Stimulated activated CD4-positive, alpha-beta T cell treated with anti-CD3 and anti-CD28 coated beads, Interleukin-12 subunit alpha, Interleukin-12 subunit beta, amount 100 ng/mL, for 24 hours (primary cell): ENCODE measurements at places on chromosomes 3 and 15.
A peak's percentile ranks its signal among the peaks of the same experiment; 100 is the strongest.

DNA sequence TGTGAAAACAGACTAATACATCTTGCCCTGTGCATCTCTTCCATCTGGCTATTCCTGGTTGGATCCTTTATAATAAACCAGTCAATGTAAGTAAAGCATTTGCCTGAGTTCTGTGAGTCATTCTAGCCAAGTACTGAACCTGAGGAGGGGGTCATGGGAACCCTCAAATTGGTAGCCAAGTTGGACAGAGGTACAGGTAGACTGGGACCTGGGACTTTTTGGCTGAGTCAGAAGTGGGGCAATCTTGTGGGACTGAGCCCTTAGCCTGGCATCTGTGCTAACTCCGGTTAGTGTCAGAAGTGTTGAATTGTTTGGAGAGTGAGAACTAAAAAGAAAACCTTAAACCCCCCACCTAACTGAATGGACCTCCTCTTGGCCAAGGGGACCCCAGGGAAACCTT, 21.0 kb upstream of the LIMD1 start:
- no peak for DNase-seq

DNA sequence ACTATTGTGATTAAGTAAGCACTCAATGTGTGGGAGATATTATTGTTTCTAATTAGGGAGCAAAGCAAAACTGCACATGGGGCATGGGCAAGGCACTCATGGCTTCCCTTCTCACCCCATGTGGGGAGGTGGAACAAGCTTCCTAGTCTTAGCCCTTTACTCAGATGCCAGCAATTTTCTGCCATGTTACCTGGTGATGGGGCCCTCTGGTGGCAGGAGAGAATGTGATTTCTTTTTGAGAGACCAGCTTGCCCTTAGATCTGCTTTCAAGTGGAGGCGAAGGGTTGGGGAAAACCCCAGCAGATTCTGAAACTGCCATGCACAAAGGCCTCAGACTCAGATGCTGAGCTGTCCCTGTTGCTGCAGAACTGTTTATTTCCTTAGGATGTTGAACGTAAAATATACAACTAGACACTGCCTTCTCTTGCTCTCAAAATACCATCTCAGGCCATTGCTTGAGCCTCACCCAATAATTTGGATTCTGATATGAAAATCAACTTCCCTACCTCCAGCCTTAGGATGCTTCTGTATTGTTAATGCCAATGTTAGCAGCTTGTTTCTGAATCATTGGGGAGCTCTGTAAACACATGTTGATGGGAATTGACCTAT, 130.2 kb upstream of the TPRG1 start:
- peak; percentile 70 for DNase-seq

GRCh38 chr15:39451121-39451688, 129.7 kb upstream of the THBS1 start:
- DNase-seq = no peak

DNA sequence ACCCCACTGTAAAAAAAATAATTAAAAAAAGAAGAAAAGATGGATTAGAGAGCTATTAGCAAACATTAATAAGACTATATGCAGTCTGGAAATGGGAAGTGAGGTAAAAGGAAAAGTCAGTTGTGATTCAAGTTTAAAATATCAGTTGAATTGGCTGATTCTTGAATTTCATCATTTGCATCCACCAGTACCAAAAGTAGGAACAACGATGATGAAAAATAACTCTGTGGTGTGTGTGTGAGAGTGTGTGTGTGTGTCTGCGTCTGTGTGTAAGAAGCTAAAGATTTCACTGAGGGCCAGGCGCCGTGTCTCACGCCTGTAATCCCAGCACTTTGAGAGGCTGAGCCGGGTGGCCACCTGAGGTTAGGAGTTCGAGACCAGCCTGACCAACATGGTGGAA, 56.0 kb upstream of the SLC4A7 start:
- DNase-seq = no peak

- DNase-seq = no peak
Observed at GRCh38 chr3:89252016-89252415, 144.6 kb downstream of the EPHA3 start.

DNA sequence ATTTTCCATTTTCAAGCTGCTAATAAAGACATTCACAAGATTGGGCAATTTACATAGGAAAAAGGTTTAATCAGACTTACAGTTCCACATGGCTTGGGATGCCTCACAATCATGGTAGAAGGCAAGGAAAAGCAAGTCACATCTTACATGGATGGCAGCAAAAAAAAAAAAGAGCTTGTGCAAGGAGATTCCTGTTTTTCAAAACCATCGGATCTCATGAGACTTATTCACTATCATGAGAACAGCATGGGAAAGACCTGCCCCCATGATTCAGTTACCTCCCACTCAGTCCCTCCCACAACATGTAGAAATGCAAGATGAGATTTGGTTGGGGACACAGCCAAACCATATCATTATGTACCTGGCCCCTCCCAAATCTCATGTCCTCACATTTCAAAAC, 202.0 kb downstream of the FNDC3B start:
- no peak for DNase-seq

DNA sequence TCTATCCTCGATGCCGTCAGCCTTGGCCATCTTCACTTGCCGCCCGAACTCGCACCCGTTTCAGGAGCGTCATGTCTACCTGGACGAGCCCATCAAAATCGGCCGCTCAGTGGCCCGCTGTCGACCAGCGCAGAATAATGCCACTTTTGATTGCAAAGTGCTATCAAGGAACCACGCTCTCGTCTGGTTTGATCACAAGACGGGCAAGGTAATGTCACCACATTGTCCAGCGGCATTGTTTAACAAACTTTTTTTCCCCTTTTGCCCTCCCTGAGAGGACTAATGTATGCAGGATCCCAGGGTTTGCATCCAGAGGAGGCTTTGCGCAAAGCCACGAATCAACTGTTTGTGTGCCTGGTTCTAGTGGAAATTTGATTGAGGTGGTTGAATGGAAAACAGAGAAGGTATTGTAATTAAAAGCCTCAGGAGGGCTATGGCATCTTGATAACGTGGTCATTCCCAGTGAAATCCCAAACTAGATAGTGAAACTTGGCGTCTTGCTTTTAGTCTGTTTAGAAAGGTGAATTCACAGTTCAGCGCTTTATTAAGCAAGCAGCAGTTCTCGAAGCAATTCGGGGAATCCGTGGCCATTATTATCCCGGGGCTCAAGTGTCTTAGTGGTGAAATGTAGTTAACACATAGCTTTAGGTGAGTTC, 1.7 kb downstream of the SLMAP start:
- no peak for DNase-seq

DNA sequence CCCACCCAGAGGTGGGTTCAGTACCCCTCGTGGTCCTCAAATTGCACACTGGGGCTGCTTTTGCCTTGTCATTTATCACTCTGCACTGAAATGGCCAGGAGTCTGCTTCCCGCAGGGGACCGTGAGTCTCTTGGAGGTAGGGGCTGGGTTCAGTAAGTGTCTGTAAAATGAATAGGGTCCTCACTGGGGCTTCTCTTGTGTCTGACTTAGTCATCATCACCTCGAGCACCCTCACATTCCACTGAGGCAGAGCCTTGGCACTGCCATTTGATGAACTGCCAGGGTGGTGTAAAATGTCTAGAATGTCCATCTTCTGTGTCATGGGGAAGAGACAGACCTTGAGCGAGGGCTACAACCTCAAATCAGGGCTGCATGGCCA, 61.0 kb upstream of the RYK start:
- no peak for DNase-seq

GRCh38 chr3:49601358-49602048, 47.2 kb downstream of the BSN start:
- no peak for DNase-seq

DNA sequence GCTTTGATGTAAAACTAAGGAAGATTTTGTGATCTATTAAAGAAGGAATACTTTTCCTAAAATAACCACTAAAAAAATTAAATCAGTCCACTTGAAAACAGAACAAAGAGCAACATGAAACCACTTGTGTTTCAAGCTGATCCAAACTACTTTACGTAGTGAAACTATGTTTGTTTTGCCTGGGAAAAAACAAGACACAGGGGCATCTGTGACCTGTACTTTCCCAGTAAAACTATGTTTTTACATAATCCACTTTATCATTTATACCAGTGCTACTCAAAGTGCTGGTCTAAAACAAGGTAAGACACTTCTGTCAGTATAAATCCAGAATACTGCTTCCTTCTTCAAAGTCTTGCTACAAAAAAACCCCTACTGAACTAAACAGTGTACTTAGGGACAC, 56.7 kb downstream of the SPG11 start:
- no peak for DNase-seq

DNA sequence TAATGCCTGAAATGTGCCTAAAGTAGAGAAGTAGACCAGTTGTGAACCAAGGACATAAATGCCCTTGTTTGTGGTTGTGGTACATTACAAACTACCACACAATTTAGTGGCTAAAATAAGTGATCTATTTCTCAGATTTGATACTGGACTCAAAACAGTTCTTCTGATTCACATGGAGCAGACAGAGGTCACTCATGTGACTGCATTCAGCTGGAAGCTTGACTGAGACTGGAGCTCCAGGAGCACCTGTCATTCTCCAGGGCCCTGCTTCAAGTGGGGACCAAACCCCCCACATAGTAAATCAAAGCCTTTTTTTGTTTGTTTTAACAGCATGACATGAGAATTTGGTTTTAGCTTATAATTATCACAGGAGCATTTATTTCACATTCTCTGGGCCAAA, 301.2 kb downstream of the OXSM start:
- no peak for DNase-seq

DNA sequence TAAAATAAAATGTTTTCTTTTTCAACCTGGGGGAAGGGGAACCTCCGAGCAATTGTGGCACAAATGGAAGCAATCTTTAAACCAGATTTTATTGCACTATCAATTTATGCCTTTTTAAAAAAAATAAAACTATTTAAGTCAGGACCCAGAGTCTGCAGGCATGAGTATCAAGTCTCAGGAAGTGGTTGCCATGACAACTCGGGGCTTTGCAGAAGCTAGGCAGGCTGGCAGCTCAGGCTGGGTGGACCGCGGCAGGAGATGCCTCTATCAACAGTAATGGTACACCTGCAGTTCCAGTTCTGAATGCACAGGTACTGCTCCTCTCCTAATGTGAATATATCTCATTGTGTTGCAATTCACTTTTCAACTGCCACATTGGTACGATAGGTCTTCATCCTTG, 447.7 kb downstream of the GABRG3 start:
- DNase-seq = no peak

- no peak for DNase-seq
Observed at GRCh38 chr15:83155942-83156341, 48.5 kb downstream of the TM6SF1 start.
